ENCODE measurements at places on chromosomes 1 and 21. TPM values are rescaled to one million over a fixed set of nuclear protein-coding genes. Genes with fewer than 3 reads are reported as not detected.

S100A9 gene
- 0.33 TPM for total RNA-seq

DNA sequence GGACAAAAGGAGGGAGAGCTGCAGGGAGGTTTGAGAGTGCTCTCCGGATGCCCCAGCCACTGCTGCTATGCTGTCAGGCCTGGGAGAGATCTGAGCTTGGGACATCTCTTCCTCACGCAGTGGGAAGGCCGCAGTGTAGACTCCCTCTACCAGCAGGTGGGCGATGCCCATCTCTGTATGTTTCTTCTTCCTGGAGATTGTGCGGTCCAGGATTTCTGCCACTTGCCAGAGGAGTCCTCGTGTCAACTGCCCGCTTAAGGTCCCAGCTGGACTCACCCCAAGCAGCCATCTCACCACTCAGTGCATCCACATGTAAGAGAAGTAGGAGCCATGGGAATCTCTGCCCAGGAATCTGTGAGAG, 10.9 kb downstream of the CPLANE2 start:
- peaks cover 23% of the 10 kb centered on the region for H3K4me1 ChIP-seq
- DNase-seq, result no peak
- peaks cover 66% of the 10 kb centered on the region for H3K27me3 ChIP-seq
- peak overlapping the region; percentile 79 for H3K4me3 ChIP-seq
- no peaks in the 10 kb centered on the region for H3K36me3 ChIP-seq
- no peak overlapping the region for H3K27ac ChIP-seq

- DNase-seq, result no peak
- no peaks in the 10 kb centered on the region for H3K27me3 ChIP-seq
- peaks cover 30% of the 10 kb centered on the region for H3K4me1 ChIP-seq
- 0 out of 2 replicates have a peak overlapping the region, but pooled peaks have one; percentile 1 for H3K27ac ChIP-seq
- H3K36me3 ChIP-seq, result no peaks in the 10 kb centered on the region
- no peak overlapping the region for H3K4me3 ChIP-seq
Measured at GRCh38 chr1:177944016-177944949, 25.6 kb downstream of the SEC16B start.

DNA sequence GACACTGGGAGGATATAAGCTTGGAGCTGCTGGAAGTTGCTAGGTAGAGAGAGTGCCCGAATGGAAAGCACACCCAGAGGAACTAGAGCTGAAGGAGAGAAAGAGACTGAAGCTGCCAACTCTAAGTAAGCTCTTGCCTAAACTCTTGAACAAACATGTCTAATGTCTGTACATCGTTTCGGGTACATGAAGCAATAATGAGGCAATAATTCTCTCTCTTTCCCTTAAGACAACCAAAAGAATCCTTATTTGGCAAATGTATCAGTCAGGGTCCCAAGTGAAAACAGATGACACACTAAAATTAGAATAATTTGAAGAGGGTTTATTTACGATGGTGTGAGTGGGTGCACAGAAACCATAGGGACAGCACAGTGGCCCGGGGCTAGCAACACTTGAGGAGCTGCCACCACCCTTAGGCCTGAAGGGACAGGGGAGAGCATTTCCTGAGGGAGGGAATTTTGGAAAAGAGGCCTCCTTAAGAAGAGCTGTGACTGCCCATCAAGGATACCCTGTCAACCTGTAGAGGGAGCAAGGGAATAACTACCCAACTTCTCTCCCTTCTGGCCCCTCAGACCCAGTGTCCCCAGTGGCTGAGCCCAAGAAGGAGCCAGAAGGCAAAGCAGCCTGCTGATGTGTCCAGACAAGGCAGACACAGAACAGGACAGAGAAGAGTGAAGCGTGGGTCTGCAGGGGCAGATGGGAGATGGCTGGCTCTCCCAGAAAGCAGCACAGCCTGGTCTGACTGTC, 36.1 kb upstream of the KHDRBS1 start:
- H3K27ac ChIP-seq, result peak overlapping the region; percentile 90
- no peaks in the 10 kb centered on the region for H3K27me3 ChIP-seq
- DNase-seq, result peak; percentile 67
- H3K36me3 ChIP-seq, result no peaks in the 10 kb centered on the region
- peaks cover 16% of the 10 kb centered on the region for H3K4me1 ChIP-seq

DNA sequence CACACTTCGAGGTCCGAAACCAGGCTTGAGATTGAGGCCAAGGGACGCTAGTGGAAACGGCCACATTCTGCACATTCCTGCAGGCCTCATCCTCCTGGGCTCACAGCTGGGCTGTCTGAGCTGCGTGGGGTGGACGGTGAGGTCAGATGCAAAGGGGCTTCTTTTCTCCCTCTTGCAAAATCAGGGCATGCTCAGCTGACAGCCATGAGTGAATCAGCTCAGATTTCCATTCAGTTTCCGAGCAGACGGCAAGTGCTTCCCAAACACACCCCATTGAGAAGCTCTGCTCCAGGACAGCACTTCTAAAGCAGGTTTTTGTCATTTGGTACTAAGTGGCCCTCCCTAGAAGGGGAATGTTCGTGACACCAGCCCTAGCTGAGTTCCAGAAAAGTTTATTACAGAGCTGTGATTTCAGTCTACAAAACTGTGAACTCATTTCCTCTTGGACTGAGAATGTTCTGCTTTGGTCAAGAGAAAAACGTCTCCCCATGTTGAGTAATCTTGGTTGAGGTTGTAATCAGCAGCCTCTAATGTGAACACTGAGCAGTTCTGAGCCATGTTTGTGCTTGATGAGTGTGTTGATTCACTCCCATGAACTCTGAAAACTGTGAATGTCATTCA, 10.0 kb downstream of the PDPN start:
- H3K27ac ChIP-seq, result peak overlapping the region; percentile 88
- H3K36me3 ChIP-seq, result peaks cover 34% of the 10 kb centered on the region
- no peaks in the 10 kb centered on the region for H3K27me3 ChIP-seq
- peaks cover 38% of the 10 kb centered on the region for H3K4me1 ChIP-seq
- DNase-seq, result peak; percentile 41
- H3K4me3 ChIP-seq, result no peak overlapping the region
